ENCODE measurements at places on chromosomes 12 and 14.

DNA sequence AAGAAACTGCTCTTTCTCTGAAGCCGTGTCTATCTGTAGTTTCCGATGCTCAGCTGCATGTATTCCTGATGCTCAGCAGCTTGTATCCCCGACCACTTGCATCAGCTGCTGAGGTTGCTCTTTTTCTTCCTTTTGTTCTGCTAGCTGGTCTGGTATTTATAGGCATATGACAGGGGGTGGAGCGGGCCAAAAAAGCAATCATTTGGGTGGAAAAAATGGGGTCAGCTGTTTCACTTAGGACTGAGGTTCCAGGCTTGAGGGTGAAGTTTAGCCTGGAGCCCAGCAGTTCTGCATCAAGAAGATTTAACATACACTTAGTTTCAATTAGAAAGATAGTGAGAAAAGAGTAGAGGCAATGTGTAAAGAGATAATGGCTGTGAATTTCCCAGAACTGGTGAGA is 23.6 kb upstream of the AMN1 start:
- DNase-seq: no peak

DNA sequence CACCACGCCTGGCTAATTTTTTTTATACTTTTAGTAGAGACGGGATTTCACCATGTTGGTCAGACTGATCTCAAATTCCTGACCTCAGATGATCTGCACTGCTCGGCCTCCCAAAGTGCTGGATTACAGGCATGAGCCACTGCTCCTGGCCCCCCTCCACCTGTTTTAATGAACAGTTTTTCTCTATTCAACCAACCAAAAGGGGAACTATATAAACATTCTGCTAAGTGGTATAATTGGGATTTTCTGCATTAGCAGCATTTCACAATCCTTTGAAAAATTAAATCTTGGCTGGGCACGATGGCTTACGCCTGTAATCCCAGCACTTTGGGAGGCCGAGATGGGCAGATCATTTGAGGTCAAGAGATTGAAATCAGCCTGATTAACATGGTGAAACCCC is 44.8 kb downstream of the KNTC1 start:
- DNase-seq: no peak

- DNase-seq: no peak
Measured at GRCh38 chr12:108611884-108612415, 14.1 kb upstream of the TMEM119 start.

DNA sequence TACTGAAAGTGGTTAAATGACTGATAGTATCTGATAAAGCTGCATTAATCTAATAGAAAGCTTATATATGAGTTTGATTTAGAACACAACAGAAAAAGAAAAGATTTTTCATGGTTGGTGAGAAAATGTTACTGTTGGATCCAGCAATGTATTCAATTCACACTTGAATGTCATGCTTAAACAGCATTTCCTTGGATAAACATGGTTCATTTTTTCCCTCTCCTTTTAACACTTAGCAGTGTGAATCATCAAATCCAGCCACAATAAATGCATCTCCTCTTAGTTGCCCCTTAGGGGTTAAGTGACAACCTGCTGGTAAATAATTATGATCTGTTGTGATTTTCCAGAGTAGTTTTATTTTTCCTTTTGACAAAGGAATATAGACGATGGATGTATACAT is 74.9 kb upstream of the GRIP1 start:
- no peak for DNase-seq

- peak; percentile 28 for DNase-seq
Measured at GRCh38 chr12:55847033-55847432, 4.3 kb upstream of the MMP19 start.

DNA sequence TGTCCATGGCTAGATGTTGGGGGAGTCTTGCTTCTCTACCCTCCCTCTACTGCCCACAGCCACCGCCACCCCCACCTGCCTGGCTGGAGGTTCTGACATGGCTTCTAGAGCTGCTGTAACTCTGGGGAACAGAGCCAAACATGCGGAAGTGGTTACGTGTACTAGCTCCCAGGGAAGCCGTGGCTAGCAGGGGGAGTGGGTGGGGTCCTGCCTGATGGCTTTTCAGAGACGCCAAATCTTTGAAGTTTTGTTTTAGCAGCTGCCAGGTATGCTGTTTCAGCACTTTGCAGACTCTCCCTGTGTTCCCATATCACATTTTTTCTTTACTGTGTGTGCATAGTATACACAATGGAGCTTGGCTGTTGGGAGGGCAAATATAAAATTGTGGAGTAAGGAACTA is 150.3 kb downstream of the TGFB3 start:
- DNase-seq: peak; percentile 53

DNA sequence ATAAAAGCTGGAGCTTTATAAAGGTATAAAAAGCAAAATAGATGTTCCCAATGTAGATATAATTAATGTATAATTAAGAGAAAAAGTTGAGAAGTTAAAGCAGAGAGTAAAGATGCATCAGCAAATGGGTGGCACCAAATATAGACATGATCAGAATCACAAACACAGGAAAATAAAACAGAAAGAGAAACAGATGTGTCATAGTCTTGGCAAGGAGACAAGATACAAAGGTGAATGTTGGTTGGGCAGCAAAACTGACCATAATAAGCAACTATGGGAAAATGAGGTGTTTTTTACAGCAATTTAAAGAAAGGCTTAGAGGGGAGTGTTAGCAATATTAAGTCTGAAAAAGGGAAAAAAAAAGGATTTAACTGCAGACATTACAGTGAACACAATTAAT is 135.4 kb upstream of the CLEC14A start:
- DNase-seq: no peak

DNA sequence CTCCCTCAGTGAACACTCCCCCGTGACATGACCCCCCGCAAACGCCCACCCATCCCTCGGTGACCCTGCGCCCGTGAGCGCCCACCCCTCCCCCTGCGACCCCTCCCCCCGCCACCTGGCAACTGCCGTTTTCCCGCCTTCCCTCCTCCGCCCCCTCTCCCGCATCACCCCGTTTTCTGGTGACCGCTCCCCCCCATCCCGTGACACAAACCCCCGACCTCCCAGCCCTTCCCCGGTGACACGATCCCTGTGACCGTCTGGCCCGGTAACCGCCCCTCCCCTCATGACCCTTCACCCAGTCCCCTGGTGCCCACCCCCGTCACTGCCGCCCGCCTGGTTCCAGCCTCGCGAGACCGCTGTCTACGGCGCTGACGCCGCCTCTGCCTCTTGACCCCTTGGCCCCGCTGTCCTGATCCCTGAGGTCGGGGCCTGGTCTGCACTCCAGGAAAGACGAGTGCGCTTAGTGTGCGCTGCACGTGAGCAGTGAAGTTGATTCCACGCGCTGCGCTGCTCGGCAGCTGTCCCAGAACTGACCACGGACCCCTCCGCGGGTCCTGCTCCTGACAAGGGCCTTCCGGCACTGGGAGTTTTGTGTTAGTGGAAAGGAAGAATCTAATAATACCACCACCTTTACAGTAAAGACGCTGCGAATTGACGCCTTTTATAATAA is 59.4 kb downstream of the DDX51 start:
- DNase-seq: no peak

DNA sequence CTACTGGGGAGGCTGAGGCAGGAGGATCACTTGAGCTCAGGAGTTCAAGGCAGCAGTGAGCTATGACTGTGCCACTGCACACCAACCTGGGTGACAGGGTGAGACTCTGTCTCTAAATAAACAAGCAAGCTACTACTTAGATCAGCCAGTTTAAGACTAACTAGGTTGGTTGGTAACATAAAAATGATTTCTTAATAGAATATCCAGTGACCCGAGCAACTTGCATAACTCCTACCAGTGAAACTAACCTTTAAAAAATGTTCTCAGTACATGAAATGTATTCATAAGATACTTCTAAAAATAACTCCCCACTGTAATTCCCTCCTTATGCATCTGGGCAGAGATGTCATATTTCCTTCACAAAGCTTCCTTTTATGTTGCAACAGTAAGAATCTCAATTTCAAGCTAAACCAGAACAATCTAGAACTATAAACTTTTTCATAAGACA is 15.9 kb downstream of the TAOK3 start:
- DNase-seq: peak; percentile 61

- no peak for DNase-seq
Measured at GRCh38 chr12:110579535-110580253, 3.4 kb downstream of the PPTC7 start.

- no peak for DNase-seq
Measured at GRCh38 chr14:79395061-79395460, 816.2 kb downstream of the DIO2 start.

All from AG09319 (cell line).